M059J (cell line): ENCODE measurements at places on chromosomes 3 and 15.
A peak's percentile ranks its signal among the peaks of the same experiment; 100 is the strongest.

DNA sequence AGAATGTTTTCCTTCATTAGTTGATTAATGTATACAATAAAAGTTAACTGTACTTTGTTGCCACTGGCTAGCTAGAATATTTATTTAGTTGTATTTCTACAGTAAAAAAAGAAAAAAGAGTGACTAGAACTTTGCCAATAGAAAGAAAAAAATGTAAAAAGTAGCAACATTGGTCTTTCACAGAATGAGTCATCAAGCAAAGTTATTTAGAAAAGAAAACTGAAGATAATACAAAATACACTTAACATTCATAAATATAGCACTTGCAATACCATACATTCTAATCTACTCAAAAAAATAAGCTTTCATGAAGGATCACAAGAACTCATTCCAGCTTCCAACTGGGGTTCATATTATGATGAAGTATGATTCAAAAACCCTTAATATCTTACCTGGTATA, 83.4 kb downstream of the AQR start:
- no peak for DNase-seq

GRCh38 chr3:65052101-65052500, 364.3 kb upstream of the ADAMTS9 start:
- DNase-seq, result peak; percentile 38

DNA sequence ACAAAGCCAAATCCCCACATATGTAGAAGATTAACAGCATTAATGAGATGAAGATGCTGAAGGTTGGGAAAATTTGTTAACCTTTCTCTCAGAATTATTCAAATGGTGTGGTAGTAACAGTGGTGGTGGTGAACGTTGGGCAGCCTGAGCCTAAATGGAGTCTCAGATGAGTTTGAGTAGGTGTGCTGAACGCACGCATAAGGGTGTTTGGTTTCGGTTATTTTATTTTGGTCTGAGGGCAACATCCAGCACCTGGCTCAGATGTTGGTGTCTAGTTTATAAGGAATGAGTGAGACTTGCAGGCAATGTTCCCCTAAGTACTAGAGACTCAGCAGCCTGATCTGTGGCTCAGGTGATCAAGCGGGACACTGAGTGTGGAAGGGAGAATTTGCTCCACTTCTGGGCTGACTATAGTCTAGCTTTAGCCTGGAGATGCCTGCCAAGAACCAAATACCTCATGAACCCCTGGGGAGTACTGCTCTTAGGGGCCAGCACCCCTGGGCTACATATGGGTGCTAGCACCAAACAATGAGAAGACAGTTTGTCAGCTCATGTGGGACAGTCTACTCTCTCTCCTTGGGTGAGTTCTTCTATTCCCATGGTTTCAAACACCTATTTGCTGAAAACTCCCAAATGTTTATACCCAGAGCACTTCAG, 39.5 kb upstream of the ATP2C1 start:
- no peak for DNase-seq

DNA sequence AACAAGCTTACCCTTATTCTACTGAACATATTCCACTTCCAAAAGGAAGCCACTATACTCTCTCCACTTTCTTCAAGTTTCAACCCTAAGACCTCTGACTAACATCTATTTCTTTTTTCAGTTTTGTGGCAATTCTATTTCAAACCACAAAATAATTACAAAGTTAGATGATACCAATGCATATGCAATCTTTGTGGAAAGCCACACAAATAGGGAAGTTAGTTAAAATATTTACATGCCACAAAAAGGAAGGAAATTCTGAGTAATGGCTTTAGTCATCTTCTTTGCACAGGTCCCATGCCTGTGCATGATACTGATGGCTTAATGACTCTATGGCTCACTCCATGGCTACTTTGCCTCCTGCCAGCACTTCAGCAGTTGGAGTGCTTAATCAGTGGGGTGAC, 57.0 kb upstream of the MCTP2 start:
- peak; percentile 70 for DNase-seq

DNA sequence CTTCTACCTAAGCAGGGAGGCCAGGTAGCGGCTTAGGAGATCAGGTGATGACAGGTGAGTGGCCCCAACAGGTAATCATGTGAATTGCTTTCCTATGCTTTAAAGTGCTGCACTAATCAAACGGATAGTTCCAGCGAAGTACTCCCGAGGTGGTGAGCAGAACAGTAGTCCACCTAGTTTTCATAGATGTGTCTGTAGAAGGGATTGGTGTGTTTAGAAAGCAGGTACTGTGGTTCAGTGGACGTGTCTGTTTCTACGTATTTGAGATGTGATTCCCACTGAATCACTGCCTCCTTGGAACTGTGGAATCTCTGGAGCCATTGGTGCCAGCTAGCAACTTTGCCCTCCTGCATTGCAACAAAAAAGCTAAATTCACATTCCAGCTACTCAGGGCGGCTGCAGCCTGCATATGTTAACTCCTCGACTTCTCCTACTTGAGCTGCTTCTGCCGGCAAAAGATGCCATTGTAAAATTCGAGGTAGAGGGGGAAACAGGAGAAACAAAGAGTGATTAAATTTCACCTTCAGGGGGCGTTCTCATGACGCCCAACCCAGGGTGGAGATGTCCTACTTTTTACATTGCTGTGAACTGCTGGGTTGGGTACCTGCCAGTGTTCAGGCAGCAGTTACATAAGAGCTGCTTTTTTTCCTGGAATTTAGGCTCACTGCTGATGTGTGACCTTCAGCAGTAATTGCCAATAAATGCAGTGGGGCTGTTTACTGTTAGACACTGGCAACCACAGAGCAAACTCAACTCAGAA, 227.3 kb downstream of the ITPR1 start:
- peak; percentile 80 for DNase-seq

DNA sequence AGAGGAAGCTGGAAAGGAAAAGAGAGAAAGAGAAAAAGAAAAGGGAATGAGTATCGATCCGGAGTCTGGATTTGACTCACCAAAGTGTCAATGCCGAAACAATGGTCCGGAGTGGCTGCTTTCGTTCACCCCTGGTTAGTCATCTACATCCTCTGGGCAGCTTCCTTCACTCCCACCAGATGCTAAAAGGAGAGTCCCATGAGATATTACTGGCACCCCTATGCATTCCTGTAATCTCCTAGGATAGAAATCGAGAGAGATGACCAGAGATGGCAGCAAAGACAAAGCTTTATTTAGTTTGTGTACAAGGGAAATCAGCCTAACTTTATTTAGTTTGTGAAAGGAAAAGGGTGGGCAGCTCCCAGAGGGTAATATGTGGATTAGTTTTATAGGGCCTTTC, 622.2 kb downstream of the ZPLD1 start:
- DNase-seq, result peak; percentile 15

DNA sequence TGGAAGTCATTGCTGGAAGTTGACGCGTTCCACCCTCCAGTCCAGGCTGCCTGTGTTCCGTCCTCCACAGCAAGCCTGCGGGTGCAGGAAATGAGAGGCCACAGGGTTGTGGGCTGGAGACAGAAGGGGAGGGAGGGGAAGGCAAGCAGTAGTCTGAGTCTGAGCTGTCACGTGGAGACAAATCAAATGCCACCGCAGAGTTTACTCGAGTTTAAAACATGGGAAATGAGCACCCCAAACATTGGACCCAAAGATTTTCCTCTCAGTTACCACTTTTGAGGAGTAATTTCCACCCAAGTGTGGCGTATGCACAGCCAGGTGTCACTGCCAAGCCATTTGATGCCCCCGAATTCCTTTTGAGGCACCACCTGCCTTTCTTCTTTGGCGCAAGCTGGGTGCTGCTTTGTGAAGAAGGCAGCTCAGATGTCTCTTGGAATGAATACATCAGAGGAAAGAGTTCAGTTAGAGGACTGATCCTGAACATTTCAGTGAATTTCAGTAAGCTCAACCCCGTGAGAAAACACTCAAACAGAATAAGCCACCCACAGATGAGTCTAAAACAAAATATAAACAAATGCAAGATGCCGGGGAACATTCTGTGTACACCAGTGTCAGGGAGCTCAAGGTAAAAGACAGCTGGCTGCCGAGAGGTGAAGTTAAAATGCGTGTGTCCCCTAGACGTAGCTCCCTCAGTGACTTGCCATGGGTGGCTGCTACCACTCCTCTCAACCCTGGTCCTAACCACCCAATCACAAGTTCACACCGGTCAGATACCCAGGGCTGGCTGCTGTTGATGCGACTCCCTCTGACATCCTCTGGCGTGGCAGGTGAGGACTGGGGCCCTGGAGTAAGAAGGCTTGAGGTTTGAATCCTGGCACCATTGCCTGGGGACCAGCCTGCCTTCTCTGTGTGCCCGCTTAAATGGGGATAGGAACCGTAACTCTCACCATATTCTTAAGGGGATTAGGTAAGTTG, 203.8 kb downstream of the UACA start:
- peak; percentile 54 for DNase-seq

DNA sequence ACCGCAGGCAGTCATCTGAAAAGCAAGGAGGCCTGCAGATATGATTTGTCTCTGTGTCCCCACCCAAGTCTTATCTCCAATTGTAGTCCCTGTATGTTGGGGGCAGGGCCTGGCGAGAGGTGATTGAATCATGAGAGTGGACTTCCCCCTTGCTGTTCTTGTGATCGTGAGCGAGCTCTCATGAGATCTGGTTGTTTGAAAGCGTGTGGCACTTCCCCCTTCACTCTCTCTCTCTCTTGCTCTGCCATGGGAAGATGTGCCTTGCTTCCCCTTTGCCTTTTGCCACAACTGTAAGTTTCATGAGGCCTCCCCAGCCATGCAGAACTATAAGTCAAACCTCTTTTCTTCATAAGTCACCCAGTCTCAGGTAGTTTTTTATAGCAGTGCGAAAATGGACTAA, 83.3 kb downstream of the TMCO5A start:
- no peak for DNase-seq

DNA sequence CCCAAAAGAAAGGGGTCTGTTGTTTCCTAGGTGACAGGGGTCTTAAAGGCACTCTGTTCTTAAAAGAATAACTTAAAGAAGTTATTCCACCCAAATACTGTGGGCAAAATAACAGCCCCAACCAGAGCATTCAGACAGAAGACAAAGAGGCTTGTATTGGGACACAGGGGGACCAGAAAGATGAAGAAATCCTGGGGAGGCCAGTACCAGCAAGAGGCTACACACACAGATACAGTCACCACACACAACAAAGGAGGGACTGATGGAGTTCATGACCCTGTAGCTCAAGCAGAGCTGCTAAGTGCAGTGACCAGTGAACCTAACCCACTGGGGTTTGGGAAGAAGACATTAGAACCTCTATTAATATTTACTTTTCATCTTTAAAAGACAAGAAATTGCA, 59.0 kb downstream of the MTHFS start:
- DNase-seq, result no peak

GRCh38 chr3:100072326-100073048, 41.8 kb downstream of the FILIP1L start:
- DNase-seq, result peak; percentile 82

DNA sequence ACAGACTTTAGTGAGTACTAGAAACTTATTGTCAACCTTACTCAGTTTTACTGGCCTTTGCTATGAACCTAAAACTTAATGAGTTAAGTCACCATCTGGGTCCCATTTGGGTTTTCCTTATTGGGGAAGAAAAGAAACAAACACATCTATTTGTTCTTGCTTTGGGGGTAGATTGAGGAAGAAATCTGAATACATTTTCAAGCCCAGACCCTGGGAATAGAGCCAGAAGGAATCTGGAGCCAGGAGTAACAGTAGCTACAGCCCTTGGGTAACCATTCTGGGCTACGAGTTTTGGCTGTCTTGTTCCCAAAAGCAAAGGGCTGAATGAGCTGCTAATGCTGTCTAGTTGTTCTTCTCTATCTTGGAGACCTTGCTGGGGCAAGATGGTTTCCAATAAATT, 16.5 kb downstream of the SLC12A1 start:
- no peak for DNase-seq

DNA sequence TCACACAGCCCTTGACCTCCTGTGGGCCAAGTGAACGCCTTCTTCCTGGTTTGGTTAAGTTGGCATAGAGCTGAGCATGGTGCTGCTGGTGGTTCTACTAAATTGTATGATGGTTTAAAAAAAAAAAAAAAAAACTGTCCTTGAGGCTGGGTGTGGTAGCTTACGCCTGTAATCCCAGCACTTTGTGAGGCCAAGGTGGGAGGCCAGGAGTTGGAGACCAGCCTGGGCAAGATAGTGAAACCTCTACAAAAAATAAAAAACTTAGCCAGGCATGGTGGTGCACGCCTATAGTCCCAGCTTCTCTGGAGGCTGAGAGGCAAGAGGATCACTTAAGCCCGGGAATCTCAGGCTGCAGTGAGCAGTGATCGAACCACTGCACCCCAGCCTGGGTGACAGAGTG, 58.9 kb upstream of the FLNB start:
- DNase-seq, result no peak

- DNase-seq, result no peak
Observed at GRCh38 chr3:154059833-154060232, 61.4 kb upstream of the ARHGEF26 start.

DNA sequence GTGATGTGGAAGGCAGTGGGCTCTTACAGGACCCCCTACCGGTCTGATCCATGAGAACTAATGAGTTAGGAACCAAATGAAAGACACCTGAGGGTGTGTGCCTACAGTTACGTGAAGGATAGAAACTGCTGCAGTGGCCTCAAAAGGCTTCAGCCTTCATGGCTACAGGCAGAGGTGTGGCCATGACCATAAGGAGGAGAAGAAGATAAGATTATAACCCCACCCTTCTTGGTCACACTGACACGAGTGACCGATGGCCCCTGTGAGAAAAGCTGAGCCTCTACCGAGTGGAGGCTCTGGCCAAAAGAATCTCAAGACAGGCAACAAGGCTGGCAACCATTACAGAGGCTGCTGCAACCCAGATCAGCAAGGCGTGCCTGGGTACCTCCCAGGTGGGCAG, 6.3 kb downstream of the RFT1 start:
- no peak for DNase-seq

- DNase-seq, result peak; percentile 8
Observed at GRCh38 chr3:29649815-29650547, 369.1 kb downstream of the RBMS3 start.

GRCh38 chr3:52600258-52600657, 63.9 kb downstream of the UQCC5 start:
- DNase-seq, result no peak
